ENCODE measurements at places on chromosomes 13 and 19.

GRCh38 chr13:41222259-41222852 lies 28.0 kb upstream of the KBTBD7 start:
- peak; percentile 40 for DNase-seq

DNA sequence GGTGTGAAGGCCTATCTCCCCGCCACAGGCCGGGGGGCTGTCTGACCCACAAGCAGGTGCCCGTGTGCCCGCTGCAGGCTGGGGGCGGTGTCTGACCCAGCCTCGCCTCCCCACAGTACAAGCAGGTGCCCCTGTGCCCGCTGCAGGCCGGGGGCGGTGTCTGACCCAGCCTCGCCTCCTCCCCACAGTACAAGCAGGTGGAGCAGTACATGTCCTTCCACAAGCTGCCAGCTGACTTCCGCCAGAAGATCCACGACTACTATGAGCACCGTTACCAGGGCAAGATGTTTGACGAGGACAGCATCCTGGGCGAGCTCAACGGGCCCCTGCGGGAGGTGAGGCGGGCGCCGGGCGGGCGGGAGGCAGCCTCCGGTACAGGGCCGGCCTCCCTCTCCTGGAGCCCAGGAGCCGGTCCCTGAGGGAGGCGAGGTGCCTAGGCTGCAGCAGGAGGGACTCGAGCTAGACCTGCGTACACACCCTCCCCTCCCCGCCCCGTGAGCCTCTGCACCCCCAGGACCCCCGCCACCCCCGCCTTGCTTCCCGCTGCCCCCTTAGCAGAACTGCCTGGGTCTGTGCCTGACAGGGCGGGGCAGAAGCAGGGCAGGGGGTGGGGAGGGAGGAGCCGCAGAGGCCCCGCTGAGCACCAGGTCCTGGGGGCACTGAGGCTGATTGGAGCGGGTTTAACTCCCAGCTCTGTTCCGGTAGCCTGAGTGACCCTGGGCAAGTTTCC lies 20.6 kb downstream of the HCN2 start:
- no peak for DNase-seq

- no peak for DNase-seq
These were observed 43.9 kb downstream of the ZC3H13 start for GRCh38 chr13:46008631-46009030.

DNA sequence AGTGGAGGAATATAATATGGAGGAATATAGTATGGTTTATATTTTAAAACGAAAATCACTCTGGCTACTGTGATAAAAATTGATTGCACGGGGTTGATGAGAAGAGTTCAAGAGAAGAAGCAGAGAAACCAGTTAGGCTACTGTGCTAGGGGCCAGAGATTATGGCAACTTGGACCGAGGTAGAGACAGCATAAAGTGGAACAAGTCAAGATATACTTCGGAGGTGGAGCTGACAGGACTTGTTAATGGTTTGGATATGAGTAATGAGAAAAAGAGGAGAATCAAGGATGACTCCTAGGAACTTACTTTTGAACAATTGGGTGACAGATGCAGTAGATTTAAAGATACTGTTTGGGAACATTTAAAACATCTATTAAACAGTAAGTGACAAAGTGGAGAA lies 6.6 kb upstream of the WDFY2 start:
- DNase-seq = no peak

DNA sequence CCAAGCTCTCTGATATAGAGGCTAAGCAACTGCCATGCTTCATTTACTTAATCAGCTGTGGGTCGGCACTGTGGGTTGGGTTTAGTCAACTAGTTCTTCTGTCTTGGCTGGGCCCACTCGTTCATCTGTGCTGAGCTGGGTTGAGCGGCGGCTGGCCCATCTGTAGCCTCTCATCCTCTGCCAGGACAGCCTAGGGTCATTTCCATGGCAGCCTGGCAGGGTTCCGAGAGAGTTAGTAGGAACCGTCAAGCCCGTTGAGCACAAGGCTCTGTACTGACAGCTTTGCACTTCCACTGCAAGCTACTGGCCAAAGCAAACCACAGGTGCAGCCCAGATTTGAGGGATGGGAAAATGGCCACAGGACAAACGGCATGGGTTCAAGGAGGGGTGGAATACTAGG lies 6.6 kb upstream of the ZNF835 start:
- DNase-seq = no peak

DNA sequence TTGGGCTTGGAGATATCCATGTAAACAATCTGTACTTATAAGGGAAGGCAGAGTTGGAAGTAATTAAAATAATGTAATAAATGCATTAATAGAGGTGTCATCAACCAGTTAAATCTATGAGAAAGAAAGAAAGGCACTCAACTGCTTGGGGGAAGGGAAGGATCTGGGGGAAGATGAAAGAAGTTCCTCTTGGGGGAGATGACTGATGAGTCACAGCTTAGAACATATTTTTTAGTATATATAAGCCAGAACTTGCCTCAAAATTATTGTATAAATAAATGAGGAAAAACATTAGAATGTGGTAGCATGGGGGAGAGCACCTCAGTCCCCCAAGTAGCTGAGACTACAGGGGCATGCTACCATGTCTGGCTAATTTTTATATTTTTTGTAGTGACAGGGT lies 205.8 kb downstream of the GGACT start:
- DNase-seq = no peak

GRCh38 chr19:58554494-58555368 lies at the start of gene CHMP2A:
TSS of gene CHMP2A (minus strand) at chr19:58555105. CDS start at chr19:58554212, 893 bp downstream.
- DNase-seq = peak; percentile 96

- DNase-seq = no peak
These were observed 37.3 kb upstream of the GTF2F2 start for GRCh38 chr13:45082964-45083363.

DNA sequence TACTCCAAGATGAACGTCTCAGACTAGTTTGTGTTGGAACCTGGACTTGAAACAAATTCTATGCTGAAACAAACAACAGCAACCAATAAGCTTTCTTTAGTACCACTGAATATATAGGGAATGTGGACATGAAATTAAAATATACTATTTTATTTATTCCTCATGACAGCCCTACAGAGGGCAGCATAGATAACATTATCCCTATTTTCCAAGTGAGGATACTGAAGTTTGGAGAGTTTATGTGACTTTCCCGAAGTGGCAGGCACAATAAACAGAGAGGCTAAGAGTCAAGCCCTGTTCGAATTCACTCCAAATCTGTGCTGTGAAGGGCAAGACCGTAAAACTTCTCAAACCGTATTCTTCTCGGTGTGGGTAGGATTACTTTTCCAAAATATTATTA lies 509.9 kb upstream of the GPC6 start:
- DNase-seq = no peak

- DNase-seq = no peak
These were observed at the start of gene KIRREL2 for GRCh38 chr19:35856546-35857149. TSS of gene KIRREL2 (plus strand) at chr19:35856911. CDS start at chr19:35857120, 209 bp downstream.

GRCh38 chr13:42272115-42272803 lies at the start of gene AKAP11:
TSS of gene AKAP11 (plus strand) at chr13:42272152. CDS start at chr13:42286349, 14,197 bp downstream.
- peak; percentile 39 for DNase-seq

DNA sequence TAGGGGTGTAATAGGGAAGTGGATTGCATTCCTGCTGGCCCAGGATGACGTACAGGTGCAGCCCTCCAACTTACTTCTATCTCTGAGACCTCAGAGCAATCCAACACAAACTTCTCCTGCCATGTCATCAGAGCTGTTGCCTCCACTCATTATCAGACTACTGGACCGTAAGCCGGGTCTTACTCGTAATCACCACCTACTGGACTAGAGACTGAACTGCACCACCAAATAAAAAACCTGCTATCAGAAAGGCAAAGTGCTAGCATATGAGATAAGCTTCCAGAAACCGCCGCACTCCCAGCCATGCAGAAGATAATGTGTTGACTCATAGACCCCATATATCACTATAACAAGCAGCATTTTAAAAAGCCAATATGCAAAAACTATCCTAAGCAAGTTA lies 102.0 kb downstream of the SLITRK1 start:
- no peak for DNase-seq

- no peak for DNase-seq
These were observed 11.5 kb downstream of the IGSF23 start for GRCh38 chr19:44624840-44625354.

DNA sequence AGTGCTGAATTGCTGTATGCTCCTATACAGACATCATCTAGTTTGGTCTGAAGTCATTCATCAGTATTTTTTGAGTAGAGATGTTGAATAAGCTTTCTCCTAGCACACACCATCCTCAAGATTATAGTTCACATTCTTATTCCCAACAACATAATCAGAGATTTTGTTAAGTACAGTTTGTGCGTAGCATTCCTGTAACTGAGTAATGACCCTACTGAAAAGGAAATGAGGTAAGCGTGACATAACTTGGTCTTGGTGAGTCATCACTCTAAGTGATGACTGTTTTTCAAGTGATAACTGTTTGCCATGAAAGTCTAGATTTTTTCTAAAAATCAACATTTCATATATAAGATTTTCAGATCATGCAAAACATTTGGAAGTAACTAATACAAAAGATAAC lies 18.5 kb upstream of the FAM216B start:
- DNase-seq = no peak

- no peak for DNase-seq
These were observed 9.2 kb downstream of the NOSIP start for GRCh38 chr19:49570997-49571676.

GRCh38 chr13:112572366-112572765 lies 15.6 kb downstream of the TUBGCP3 start:
- no peak for DNase-seq

- DNase-seq = no peak
These were observed 88.6 kb downstream of the SPACA7 start for GRCh38 chr13:112464720-112465119.

DNA sequence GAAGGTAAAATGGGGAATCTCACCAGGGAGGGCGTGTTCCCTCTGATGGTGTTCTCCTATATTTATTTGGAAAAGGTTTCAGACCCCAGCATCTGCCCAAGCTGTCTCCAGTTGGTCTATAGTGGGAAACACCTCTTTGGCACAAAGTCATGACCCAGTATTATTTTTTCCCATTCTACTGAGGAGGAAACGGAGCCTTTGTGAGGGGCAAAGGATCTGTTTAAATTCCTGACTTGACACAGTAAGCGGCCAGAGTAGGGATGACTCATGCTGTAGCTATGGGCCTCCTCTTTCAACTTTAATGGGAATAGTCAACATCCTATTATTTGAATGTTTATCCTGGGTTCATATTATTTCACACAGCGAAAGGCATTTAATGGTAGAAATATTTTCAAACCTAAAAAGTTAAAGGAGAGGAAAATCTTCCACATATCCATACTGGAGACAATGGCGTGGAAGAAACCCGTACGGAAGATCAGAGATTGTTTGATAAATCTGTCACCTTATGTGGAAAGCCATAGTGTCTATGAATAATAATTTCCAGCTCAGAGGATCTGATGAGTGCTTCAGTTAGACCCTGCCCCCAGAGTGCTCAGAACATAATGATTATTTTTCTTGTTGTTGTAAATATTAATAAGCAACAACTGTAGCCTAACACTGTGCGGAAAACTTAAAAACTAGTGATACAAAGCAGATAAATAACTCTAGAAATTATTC lies 126.0 kb downstream of the FOXO1 start:
- DNase-seq = no peak

Data from activated CD4-positive, alpha-beta T cell treated with anti-CD3 and anti-CD28 coated beads, Interleukin-2, amount 50 U/mL, for 4 hours (primary cell).